Left cardiac atrium (tissue), 4 donors: ENCODE measurements at places on chromosomes 4 and X.

DNA sequence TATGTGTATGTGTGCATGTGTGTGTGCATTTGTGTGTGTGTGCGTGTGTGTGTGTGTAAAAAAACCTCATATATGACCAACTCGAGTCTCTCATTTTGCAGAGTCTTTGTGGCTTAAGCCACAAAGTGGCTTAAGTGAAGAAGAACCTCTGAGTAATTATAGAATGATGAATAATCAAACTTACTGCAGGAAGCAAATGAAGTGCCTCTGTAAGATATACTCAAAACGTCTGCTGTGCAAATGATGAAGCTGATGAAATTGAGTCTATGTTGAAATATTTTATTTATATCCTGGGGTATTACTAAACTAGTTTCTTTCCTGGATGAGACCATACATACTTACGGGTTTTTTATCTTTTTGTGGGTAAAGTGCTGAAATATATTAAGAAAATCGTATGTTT, 1198.7 kb downstream of the PCDH7 start:
- DNase-seq, result no peak

GRCh38 chr4:88958080-88958479, 98.9 kb downstream of the FAM13A start:
- DNase-seq, result no peak

- DNase-seq, result no peak
Measured at GRCh38 chr4:87354168-87355102, 31.8 kb upstream of the HSD17B13 start.

GRCh38 chrX:69493193-69493592, 10.9 kb upstream of the NALF2 start:
- no peak for DNase-seq

GRCh38 chr4:6909113-6909969, at the start of gene TBC1D14:
TSS of gene TBC1D14 (plus strand) at chr4:6909826. CDS start at chr4:6923390, 13,564 bp downstream.
- peak; percentile 91 for DNase-seq

DNA sequence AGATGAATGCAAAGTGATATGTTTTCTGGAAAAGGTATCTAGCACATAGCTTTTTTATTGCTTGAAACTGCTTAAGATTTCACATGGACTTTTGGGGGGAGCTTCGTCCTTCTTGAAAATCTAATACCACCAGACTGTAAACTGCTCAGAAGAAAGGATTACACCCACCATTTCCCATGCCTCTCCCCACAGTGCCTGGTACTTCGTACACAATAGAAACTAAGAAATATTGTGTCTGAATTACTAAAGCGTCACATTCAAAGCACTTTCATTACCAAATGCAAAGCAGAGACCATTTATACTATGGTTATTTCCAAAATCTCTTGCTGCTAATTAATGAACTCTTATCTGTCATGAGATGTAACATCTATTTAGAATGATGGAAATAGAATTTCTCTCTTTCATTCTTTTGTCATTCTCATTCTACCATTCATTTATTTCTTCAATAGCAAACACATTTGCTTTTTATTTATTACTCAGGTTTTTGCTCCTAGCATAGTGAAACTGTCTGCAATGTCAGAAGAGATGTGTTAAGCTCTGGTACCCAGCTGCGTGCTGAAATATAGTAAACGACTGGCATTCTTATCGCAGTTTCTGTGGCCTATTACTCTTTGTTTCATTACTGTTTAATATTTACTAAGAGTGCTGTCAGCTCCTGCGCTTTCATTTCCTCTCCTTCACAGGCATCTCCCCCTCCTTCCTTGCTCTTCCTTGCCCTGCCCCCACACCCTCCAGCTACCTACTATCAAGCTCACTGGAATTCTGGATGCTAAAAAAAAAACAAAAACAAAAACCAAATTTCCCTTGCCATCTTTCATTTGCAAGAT, 51.4 kb upstream of the RAPGEF2 start:
- DNase-seq, result no peak

GRCh38 chr4:7377223-7377865, 57.4 kb downstream of the PSAPL1 start:
- DNase-seq, result no peak
